ENCODE measurements at places on chromosomes 2 and 18.

GRCh38 chr18:10912790-10913545 lies 236.4 kb downstream of the PIEZO2 start:
- DNase-seq: no peak

GRCh38 chr2:112006076-112006410 lies 49.0 kb upstream of the TMEM87B start:
- no peak for DNase-seq

DNA sequence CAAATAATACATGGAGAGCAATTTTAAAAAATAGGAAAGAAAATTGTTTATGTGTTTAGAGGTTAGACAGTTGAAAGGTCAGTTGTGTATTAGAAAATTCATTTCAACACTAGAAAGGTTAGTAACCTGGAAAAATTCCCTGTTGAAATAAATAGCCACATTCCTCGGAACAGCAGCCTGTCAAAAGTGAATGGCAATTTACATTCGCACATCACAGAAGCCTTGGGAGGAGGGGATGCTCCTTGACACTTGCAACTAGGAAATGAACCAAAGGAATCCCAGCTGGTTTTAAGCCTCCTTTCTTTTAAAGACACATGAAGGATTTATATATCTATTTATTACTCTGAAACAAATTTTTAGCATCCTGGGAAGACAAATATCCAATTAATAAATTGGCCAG lies 653.5 kb upstream of the LRRTM4 start:
- no peak for DNase-seq

DNA sequence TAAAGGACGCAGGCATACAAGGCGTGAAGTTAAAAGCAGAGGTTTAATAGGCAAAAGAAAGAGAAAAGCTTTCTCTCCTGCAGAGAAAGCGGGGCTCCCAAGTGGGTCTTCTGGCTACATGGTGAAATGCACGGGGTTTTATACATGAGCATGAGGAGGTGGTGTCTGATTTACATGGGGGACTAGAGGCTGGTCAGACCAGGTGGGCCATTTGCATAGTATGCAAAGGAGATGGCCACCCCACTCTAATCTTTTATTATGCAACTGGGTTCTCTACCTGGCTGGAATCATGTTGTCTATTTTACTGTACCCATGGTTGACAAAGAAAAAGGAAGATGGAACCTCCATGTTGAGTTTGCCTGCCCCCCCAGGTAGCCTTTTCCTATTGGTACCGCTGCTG lies 356.2 kb downstream of the KCNJ3 start:
- DNase-seq: no peak

DNA sequence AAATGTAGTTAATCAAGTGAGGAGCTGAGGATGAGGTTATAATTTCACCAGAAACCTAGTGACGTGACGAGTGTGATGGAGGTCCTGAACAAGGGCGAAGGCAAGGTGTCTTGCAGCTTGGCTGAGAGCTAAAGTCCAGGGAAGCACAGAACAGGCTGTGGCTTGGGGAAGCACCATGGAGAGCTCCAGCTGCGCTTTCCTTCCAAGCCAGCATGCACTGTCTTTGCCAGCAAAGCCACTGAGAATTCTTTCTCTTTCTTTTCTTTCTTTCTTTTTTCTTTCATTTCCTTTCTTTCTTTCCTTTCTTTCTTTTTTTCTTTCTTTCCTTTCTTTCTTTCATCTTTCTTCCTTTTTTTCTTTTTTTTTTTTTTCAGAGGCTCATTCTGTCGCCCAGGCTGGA lies 239.3 kb downstream of the FBXO15 start:
- DNase-seq: no peak

DNA sequence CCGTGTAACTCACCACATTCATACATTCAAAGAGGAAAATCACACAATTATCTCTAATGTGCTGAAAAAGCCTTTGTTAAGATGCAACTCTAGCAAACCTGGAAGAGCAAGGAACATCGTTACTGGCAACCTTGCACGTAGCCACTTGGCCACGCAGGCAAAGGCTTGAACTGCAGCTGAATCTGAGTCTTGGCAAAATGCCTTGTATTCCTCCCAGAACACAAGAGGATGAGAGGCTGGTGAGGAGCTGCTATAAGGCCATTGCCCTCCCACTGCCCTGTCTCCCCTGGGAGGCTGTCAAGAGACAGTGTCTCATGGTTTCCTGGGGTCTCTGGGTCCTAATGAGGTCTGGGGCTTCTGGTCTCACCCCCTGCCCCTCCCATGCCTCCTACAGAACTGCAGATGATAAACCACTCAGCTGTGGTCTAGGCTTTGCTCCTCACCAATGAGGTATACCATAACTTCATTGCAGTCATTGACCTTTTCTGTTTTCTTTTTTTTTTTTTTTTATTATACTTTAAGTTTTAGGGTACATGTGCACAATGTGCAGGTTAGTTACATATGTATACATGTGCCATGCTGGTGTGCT lies 141.4 kb downstream of the SPP2 start:
- DNase-seq: no peak
